Activated T-cell treated with anti-CD3 and anti-CD28 coated beads, Interleukin-2, amount 50 U/mL, for 72 hours (primary cell): ENCODE measurements at places on chromosomes 12 and 14. TPM values are rescaled to one million over a fixed set of nuclear protein-coding genes. Genes with fewer than 3 reads are reported as not detected.

- DNase-seq: no peak
These were observed 8.9 kb downstream of the FUT8 start for GRCh38 chr14:65421201-65421981.

DNA sequence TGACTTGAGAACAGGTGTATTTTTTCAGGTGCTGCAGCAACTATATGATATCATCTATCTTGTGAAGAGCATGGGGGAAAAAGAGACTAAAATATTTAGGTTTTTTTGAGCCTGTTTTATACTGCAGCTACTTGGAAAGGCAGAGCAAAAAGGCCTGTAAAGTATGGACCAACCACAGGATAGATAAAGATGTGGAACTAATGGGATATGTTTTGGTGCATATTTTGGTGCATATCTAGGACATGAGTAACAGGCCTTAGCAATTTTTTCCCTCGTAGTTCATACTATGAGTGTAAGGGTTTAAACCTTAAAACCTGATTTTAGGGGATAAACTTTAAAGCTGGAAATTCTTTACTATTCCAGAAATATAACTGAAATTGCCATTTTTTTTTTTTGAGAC is 6.0 kb upstream of the GTSF1 start:
- no peak for DNase-seq

DNA sequence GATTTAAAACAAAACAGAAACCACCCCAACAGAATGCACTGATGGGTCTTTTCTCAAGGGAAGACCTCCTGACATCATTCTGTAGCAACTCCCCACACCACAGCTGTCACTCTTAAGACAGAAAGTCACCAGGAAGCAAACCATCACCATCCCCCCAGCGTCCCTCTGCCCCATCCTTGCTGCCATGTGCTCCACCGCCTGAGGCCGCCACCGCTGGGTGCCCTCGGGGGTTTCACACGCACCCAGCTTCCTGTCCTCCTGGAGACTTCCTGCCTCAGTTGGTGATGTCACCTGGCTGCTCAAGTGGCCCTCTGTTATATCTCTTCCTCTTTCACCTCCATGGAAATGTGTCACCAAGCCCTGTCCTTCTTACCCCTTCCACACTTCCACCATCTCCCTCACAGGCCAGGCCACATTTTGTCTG is 71.4 kb upstream of the GPR68 start:
- DNase-seq: peak; percentile 90

LHX5 gene
- total RNA-seq: 0.19 TPM

GLT1D1 gene
- total RNA-seq: 0.41 TPM
